ENCODE measurements at places on chromosomes 3 and 15.

DNA sequence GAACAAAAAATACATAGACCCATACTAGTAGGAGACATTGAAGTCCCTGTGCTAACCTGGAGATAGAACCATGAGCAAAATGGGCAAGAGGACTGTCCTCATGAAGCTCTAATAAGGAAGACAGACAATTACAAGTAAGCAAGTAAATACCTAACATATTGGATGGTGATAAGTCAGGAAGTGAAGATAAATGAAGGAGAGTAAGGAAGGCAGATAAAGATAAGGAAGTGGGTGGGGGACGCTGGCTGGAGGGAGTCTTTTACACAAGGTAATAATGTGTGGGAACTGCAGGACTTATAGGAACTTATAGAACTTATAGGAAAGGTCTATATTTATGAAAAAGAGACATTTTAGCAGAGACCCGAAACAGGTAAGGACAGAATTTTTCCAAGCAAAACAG, 148.9 kb upstream of the ABI3BP start:
- DNase-seq: no peak

GRCh38 chr3:147903026-147903425, 493.9 kb downstream of the ZIC1 start:
- no peak for DNase-seq

GRCh38 chr3:56885453-56885852, 83.7 kb upstream of the ARHGEF3 start:
- DNase-seq: no peak

DNA sequence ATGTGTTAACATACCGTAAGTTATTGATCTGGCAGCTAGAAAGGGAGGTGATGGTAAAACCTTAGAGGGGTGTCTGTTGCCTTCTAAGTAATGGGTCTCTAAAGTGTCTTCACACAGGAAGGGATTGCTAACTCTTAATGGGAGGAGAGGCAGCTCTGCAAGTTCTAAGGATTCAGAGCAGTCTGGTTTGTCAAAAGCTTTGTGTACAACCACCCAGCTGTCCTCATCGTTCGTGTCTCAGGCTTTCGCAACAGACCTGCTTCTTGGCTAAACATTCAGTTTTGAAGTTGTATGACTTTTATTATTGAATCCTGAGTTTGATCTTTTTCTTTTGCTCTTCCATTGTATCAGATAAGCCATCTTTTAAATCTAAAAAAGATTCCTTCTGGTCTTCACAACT, 404.9 kb downstream of the SQOR start:
- DNase-seq: no peak

GRCh38 chr15:45205192-45205591, 17.4 kb upstream of the SHF start:
- DNase-seq: no peak

DNA sequence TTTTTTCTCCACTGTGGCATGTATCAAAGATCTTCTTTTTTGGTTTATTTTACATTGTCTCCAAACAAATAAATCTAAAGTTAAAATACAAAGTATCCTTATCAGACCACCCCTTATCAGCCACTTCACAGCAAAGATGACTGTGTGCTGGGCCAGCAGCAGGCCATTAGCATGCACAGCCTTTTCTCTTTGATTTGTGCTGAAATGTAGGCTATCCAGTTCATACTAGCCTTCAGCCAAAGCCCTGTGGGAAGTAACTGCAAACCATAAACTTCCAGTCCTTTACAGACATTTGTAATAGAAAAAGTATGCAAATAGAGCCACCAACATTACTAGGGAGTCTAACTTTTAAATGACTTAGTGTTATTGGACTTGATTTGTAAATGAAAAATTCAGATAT, 816.3 kb downstream of the FHIT start:
- no peak for DNase-seq

DNA sequence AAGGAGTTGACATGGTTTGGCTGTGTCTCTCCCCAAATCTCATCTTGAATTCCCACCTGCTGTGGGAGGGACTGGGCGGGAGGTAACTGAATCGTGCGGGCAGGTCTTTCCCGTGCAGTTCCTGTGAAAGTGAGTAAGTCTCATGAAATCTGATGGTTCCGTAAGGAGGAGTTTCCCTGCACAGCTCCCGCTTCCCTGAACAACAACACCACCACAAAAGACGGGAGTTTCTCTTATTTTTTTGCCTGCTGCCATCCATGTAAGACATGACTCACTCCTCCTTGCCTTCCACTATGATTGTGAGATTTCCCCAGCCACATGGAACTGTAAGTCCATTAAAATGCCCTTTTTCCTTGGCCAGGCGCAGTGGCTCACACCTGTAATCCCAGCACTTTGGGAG, 22.7 kb downstream of the XXYLT1 start:
- peak; percentile 30 for DNase-seq

- no peak for DNase-seq
Observed at GRCh38 chr3:76034649-76035048, 249.3 kb upstream of the ZNF717 start.

DNA sequence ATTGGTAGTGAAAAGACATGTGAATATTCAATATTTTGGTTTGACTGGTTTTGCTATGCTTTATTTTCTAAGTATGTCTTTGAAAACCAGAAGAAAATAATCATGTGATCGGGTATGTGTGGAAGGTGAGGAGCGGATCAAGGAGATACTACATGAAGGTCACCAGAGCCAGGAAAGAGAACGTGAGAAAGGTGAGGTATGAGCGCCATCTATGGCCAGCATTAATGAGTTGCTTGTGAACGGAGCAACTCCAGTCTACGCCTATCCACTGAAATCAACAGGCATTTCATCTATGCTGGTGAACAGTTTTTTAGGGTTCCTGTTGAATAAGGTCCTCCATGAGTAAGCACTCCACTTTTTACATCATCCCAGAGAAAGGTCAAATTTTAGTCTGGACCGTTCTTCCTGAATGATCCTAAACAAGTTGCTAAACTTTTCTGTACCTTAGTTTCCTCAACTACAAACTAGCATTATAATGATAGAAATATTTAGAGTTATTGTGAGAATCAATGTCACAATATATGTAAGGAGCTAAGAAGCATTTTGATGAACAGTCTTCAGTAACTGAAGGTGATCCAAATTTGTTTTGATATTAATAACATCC, 1435.2 kb upstream of the CADM2 start:
- no peak for DNase-seq

DNA sequence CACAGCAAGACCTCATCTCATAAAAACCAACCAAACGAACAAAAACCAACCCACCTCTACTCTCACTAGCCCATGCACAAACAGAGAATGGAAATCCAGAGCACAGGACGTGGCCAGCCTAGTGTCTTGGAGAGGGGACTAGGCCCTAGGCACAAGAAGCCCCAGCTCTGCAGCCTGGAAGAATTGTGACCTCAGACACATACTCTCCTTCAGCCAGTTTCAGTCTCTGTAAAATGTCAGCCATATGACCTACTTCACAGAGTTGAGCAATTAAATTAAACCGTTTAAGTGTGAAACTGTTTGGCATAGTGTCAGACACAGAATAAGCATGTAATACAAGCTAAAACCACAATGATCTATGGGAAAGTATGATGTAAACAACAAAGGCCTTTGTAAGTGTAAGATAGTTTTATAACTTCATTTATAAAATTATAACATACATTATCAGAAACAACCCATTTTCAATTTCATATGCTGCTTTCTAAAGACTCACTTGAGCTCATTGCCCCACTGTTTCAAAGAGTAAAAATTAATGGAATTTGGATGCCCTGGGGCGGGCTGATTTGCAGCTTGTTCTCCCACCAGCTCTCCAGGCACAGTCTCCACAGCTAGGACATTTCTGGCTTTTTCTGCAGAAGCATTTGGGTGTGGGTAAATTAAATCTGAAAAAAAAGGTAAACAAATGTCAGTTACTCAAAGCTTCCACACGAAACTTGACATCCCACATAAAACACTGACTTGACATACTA, 32.9 kb downstream of the TBC1D2B start:
- no peak for DNase-seq

GRCh38 chr15:95401587-95401986, 928.9 kb upstream of the NR2F2 start:
- DNase-seq: no peak

DNA sequence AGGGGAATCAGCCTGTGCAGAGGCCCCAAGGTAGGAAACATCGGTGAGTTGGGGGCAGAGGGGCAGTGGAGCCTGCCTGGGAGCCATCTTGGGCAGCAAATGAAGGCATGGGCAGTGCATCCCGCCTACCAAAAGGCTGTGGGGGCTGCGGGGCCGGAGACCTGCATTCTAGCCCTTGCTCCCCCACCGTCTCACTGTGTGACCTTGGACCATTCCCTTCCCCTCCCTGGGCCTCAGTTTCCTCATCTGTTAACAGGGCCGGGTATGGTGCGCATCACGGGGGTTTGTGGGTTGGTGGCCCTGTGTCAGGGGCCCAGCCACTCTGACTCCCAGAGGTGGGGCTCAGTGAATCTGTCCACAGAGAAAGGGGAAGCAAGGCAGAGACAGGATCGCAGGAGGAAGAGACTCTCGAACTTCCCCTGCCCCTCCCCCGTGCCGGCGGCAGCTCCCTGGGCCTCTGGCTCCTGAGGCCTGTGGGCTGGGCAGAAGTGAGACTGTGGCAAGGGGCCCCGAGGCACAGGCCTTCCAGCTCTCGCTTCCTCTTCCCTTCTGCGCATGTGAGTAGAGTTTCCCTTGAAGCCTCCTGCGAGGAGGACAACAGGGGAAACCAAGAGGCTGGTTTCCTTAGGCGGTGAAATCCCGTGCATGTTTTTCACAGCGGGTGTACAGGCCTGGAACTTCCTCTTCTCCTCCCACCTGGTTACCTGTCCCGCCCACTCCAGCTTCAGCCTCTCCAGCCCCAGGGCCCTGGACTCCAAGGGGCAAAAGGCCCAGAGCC, 42.9 kb downstream of the IDH2 start:
- DNase-seq: no peak

DNA sequence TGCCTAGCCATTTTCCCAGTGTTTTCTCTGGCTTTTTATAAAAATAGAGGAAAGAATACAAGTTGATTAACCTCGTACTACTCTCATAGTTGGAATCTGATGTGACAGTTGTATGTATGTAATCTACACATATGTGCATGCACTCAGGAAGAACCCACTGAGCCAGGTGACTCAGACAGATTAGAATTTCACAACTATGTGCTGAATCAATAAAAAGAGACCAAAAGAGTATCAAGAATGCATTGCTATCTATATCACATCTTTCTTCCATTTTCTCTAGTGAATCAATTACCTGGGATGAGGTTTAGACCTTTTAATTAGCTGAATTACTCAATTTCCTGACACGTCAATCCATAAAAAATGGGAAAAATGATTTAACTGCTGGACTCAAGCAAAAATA, 319.3 kb upstream of the ATP10A start:
- no peak for DNase-seq

DNA sequence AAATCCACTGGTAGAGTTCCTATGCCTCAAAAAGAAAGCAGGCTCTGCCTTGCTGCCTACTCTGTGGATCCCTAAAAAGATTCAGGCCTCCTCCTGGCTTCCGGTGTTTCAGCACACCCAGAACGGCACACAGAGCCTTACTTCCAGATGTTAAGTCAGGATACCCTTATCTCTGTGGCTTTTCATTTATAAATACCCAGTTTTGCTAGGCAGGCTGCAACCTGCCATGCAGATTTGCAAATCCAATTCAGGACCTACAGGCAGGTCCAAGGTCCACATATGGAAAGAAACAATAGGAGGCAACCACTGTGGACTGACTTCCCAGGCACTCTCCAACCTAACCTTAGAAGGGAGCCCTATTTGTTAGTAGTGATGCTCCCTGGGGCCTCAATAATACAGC, 30.7 kb downstream of the EFL1 start:
- no peak for DNase-seq

- DNase-seq: no peak
Observed at GRCh38 chr3:195388380-195388779, 54.4 kb downstream of the ACAP2 start.

GRCh38 chr3:107523539-107524325, 970 bp downstream of the BBX start:
- no peak for DNase-seq

GRCh38 chr3:56829533-56829932, 27.8 kb upstream of the ARHGEF3 start:
- no peak for DNase-seq

- no peak for DNase-seq
Observed at GRCh38 chr15:67156426-67156825, 91.0 kb downstream of the SMAD3 start.

DNA sequence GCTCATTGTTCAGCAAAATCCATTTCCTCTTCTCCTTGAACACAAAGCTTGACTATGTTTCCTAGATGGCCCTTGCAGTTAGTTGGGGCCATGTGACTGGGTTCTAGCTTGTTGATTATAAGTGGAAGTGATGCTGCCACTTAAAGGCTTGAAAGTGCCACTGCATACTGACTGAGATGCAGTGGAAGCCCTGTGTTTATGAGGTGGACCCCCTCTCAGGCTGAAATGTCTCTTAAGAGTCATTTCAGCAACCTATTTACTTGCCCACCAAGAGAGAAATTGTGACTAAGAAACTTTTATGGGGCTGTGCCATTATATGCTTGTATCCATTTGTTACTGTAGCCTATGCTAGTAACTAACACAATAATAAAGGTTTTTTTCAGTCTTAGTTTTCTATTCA, 8.4 kb upstream of the ANP32A start:
- DNase-seq: no peak

GRCh38 chr15:40217166-40217824, 21.6 kb upstream of the PAK6 start:
- DNase-seq: no peak

GRCh38 chr3:133380481-133381225, 19.2 kb upstream of the BFSP2 start:
- no peak for DNase-seq

DNA sequence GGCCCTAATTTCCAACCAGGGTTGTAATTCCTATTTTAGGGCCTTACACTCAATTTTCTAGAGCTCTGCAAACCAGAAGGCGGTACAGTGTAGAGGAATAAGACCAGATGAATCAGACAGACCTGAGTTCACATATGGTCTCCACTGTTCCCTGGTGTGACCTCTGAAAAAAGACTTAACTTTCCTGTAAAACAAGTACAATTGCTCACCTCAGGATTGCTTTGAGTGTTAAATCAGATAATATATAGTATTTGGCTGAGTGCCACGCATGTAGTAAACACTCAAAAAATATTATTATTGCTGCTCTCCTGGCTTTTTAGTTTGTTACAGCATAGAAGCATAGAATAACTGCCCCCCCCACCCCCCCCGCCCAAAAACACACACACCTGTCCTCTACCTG, 51.0 kb upstream of the STT3B start:
- DNase-seq: no peak

DNA sequence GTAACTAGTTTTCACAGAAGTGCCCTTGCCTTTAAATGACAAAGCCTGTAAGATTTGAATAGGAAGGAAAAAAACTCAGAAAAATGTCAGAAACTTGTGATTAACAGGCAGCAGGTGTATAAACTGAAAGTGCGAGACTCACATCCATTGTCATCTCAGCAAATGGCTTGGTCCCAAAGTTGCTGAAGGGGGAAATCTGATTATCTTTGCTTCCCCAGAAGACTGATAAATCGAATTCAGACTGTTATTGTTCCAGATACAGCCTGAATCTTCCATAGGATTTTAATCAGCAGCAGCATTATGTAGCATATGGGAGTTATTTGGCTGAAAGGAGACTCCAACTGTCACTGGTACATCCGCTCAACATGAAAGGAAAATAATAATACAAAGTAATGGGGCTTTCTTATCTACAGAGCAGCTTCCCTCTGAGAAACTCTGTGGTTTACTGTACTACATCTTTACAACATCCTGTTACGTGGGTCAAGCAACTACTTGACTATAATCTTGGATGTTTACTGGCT, 550.4 kb upstream of the CCDC54 start:
- DNase-seq: no peak

- no peak for DNase-seq
Observed at GRCh38 chr3:159260049-159260662, 458.3 kb downstream of the MFSD1 start.

- DNase-seq: no peak
Observed at GRCh38 chr3:22364851-22365250, 613.8 kb upstream of the ZNF385D start.

GRCh38 chr3:182618085-182618732, 175.1 kb upstream of the ATP11B start:
- no peak for DNase-seq

Measured in osteocyte (in vitro differentiated cells).